ENCODE measurements at places on chromosomes 1 and 21.

- peak; percentile 88 for DNase-seq
These were observed 89.5 kb downstream of the SCMH1 start for GRCh38 chr1:41152622-41153044.

GRCh38 chr1:30446095-30446494 is 277.3 kb downstream of the MATN1 start:
- no peak for DNase-seq

GRCh38 chr1:180217006-180217405 is 13.1 kb upstream of the LHX4 start:
- no peak for DNase-seq

DNA sequence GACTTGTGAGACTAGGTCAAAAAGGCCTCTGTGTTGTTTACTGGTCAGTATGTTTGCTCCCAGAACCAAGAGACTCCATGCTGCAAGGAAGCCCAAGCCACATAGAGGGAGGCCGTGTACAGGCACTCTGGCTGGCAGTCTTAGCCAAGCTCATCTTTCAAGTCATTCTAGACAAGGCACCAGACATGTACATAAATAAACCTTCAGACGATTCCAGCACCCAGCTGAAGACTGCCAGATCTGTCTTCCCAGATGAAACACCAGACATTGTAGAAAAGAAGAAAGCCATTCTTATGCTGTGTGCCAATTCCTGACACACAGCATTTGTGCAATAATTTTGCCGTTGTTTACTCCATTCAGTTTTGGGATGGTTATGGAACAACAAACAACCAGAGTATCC is 595.5 kb downstream of the KIF26B start:
- peak; percentile 43 for DNase-seq

Data from fibroblast of villous mesenchyme (primary cell).